ENCODE measurements at places on chromosomes 3 and 15.

DNA sequence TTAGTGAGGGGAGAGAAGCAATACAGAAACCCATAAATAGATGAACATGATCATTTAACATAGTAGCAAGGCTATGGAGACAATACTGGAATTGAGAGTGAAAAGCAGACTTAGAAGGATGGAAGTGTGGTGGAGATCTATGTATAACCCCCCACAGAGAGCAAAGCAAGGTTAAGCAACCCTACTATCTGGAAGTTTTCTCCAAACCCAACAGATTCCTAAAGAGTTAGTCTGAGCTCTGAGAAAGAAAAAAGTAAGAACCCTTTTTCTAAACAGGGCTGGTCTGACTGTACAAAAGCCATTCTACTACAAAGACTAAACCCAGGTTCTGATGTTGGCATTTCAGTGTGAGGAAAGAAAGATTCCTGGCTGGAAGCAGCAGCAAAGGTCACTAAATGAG lies 153.2 kb downstream of the WNT5A start:
- peak; percentile 56 for DNase-seq

DNA sequence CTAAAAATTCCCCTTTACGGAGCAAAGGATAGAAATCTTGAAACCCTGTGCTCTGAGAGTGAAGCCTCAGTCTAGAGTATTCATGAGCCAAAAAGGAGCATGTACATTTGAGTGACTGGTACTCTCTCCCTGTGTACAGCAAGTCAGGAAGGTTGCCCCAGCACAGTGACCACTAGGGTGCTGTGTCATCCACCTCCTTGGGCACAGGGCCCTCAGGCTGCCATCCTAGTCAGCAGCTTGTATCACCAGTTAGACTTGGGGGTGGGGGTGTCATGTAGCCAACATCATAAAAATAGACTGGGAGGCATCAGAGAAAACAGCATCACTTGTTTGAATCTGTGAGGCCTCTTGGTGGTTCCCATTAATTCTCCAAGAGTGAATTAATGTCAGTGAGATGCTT lies 12.0 kb downstream of the NME9 start:
- no peak for DNase-seq

- no peak for DNase-seq
These were observed 28.8 kb downstream of the GOLGA6A start for GRCh38 chr15:74053517-74053916.

DNA sequence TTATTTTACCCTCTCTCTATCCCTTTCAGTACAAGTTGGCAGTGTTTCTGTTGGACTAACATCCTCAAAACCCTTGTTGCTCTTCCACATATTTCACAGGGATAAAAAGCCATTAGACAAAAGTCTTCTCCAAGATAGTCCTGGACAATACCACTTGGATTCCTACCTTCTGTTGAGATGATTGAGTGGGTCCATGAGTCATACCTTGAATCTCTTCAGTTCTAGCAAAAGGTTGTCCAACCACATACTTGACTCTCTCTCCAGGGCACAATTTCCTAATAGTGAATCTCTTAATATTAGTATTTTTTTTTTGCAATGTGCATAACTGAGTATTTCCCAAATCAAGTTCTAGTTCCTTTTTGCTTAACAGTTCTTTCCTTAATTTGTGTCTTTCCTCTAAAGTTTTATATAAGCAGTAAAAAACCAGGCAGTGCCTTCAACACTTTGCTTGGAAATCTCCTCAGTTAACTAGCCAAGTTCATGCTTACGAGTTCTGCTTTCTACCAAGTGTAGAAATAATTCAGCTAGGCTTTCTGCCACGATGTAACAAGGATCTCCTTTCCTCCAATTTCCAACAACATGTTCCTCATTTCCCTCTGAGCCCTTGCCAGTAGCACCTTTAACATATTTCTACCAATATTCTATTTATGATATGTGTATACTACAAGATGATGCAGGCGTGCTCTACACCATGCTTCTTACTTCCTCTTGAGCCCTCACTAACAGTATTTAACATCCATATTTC lies 68.3 kb upstream of the NEO1 start:
- DNase-seq: no peak

DNA sequence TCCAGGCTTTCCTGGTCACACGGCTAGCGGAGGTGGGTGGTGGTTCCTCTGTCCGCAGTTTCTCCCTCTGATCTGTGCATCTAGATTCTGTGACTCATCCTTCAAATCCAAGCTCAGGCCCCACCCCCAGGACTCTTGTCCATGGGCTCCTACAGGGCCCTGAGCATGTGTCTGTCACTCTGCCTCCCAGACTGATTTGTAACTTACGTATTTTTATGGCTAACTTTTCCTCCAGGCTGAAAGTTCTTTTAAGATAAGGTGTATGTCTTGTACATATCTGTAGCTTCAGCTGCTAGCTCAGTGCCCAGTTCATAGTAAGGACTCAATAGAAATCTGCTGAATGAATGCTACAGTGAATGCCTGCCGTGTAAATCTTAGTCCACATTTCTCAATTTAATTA lies 8.0 kb downstream of the ESYT3 start:
- peak; percentile 13 for DNase-seq

DNA sequence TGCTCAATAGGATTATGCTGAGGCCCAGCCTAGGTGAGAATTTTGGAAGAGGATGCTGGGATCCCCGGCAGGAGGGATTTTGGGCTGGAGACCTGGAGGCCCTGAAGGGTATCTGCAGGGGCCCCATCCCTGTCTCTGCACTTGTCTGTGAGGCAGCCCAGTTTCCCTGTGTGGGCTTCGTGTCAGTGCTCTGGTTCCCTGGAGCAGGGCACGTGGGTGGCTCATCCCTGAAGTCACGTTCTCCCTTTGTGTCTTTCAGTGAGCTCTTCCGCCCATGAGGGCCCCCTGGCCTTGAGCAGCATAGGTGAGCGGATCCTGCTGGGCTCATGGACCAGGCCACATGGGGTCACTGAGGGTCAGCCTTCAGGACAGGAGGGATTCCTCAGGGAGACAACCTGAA lies 217.9 kb downstream of the SNRPN start:
- no peak for DNase-seq

- DNase-seq: no peak
These were observed 68.6 kb downstream of the ITGA11 start for GRCh38 chr15:68363353-68363752.

DNA sequence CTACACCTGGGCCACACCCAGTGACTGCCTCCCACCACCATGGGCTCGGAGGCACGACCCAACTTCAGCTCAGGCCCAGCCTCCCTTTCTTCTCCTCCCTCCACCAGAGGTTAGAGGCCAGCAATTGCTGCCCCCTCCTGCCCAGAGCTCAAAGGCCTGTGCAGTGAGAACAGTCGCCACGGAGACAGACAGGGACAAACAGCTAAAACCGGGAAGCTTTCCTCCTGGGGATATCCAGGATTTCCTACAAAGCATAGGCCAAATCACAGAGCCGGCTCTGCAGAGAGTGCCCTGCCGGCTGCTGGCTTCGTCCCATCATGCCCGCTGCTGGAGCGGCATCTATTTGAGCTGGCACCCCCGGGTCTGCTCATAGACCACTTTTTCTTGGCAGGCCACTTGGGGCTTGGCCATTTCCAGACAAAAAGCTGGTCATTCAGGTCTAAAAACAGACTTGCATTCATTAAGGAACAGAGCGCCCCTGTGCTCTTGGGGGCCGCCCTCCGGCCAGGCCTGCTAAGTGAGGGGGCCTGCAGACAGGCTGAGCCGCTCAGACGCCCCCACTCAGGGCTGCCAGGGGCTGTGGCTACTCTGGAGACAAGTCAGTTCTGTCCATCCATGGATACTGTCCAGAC lies 17.5 kb downstream of the GRAMD2A start:
- peak; percentile 44 for DNase-seq

DNA sequence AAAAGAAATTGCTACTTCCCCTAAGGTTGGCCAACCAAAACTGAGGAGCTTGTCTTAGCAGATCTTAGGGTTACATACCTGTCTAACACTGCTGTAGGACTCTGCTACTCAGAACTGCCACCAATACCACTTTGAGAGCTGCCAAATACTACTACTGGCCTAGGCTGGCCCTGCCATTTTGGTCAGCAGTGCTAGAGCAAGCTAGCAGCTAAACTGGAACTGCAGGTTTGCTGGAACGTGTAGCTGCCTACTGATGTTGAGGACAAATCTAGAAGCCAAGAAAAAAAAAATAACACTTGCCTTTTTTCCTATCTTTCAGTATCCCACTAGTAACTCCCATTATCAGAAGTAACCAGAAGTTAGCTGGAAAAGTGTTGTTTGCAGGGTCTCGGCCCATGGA lies 387.4 kb downstream of the RBMS3 start:
- DNase-seq: no peak

GRCh38 chr15:64355348-64355943 lies 527 bp downstream of the CSNK1G1 start:
- no peak for DNase-seq

DNA sequence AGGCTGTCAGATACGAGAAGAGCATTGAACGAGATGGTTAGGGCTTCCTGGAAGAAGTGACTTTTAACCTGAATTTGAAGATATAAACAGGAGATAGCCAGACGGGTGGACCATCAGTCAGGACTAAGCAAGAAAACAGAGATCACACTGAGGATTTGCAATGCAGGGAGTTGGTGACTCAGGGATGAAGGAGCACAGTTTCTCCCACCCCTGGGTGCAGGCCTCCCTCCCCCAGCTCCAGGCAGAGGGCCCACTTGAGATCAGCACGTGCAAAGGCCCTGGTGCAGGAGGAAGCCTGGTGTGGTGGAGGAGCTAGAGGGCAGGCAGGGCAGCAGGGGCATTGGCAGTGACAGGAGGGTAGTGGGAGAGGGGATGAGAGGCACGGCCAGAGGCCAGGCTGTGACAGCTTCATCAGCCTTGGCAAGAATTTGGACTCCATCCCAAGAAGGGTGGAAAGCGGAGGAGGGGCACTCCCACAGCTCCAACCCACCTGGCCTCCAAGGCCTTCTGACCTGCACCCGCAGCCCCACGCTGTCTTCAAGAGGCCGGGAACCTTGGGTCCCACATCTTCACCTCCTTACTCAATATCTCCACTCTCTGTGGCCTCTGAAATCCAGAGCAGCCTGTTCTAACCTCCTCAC lies 8.7 kb upstream of the PCSK6 start:
- DNase-seq: no peak

GRCh38 chr3:127449486-127450212 lies 140.9 kb downstream of the TPRA1 start:
- no peak for DNase-seq

DNA sequence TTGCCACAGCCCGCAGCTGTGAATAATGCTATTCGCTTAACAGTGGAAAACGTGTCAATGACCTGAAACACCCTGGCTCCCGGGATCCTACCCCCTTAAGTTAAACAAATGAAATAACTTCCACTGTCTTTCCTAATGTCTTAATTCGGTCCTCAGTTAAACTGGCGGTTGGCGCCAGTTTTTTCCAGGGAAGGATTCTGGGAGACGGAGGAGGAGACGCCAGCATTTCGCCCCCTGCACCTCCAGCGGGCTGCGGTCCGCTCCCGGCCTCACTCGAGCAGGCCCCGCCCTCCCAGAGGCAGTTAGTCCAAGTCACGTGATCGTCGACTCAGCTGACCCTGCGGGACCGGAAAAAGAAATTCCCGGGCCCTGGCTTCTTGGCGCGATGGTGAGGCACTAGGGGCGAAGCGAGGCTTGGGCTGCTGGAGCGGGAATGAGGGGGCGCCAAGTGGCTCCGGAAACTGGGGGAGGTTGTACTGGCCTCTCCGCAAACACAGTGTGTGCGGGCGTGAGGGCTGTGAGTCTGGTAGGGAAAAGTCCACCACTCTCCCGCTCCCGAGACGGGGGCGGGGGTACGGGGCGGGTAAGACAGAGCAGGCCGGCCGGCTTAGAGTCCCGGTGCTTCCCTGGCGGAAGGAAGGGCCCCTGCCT lies at the start of gene COMMD4:
Gene COMMD4 (plus strand): TSS at position 359 of the 651 bp plus-strand sequence. CDS start 27 bp downstream, at position 386.
- peak; percentile 96 for DNase-seq

- DNase-seq: no peak
These were observed 149.3 kb downstream of the CACNA1D start for GRCh38 chr3:53643757-53644156.

GRCh38 chr3:156535162-156535627 lies 19.7 kb downstream of the SSR3 start:
- DNase-seq: peak; percentile 98

DNA sequence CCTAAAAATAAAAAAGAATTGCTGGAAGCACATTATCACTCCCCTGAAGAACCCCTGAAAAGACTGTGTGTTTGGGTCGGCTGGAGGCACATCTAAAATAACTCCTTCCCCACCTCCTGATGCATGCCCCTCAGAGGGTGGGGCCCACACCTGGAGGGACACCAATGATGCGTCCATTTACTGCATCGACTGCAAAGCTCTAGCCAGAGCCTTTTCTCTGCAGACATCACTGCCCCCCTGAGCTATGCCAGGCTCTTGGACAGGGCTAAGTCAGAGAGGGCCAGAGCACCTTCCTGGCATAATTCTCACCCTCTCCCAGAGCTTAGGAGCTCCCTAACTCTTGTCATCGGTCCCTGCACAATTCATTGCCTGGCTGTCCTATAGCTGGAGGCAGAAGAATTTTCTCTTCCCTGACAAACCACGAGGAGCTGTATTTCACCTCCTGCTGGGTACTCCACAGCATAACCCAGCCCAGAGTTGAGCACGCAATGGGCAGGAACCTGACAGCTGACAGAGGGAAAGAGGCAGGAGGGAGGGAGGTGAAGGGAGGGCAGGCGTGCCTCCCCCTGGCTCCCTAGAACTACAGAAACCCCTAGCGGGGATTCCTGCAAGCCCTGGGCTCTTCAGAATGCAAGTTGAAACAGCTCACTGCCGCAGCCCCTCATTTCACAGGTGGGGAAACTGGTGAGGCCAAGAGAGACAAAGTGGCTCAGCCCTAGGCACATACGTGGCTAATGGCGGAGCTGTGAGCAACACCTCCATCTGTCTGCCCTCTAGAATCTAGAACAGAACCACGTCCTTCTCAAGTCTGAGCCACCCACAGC lies 46.6 kb downstream of the XXYLT1 start:
- DNase-seq: no peak

DNA sequence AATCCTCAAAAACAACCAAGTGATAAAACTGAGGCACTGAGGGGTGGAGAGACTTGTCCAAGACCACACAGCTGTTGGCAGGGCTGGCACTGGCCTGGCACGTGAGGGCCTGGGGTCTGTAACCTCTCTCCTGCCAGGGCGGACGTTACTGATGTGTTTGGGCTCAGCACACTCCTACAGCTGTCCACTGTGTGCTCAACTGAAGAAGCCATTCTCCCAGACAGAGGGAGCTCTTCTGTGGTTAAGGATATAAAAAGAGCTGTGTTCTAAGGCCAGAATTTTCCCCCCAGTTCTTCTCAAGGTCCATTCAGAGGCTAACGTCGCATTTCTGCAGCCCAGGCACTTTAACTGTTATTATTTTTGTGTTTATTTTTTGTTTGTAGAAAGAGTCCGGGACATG lies 429.0 kb upstream of the ATP11B start:
- no peak for DNase-seq

DNA sequence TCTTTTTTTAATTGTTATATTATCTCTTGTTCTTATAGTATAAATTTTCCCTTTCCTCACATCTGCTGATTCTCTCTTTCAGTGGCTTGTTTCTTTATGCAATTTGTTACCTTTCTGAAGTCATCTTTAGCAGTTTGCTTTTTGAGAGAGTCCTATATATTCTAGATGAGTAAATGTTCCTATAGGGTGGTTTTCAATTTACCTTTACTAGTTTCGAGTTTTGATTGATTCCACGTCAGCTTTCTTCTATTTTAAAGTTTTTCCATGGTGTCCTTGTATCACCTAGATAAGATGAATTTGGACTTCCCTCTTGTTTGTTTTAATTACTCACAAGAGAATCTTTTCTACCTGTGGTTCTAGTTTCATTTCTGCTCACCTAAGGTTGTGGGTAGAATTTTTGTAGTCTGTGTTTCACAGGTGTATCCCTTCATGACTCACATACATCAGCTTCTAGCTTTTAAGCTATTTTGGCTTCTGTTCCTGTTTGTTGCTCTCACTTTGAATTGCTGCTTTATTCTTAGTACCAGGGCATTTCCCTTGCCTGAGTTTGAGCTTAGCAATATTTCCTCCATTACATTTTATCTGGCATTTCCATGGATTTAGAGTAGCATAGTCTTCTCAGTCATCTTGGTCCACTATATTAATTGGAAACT lies 6.4 kb downstream of the TEX9 start:
- no peak for DNase-seq
